Left renal pelvis (tissue), 4 donors: ENCODE measurements at places on chromosomes 16 and 17.

GRCh38 chr16:50081428-50082018 lies 15.8 kb downstream of the HEATR3 start:
- no peak for DNase-seq

DNA sequence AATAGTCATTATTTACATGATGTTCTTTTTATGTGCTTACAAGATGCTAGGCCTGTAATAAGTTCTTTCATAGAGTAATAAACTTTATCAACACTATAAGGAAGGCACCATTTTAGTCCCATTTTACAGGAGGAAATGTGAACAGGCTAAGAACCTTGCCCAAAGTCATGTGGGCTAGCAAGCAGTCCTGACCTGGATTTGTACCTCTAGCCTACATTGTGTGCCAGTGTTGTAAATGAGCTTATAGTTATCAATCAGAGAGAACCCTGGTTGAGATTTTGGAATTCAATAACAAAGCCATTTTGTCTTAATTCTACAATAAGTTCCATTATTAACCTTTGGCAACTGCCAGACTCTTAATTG lies 6.7 kb upstream of the TBKBP1 start:
- no peak for DNase-seq

GRCh38 chr17:2253768-2254406 lies 49.7 kb downstream of the SMG6 start:
- DNase-seq: no peak

GRCh38 chr16:56547120-56547948 lies 17.5 kb upstream of the MT4 start:
- no peak for DNase-seq

DNA sequence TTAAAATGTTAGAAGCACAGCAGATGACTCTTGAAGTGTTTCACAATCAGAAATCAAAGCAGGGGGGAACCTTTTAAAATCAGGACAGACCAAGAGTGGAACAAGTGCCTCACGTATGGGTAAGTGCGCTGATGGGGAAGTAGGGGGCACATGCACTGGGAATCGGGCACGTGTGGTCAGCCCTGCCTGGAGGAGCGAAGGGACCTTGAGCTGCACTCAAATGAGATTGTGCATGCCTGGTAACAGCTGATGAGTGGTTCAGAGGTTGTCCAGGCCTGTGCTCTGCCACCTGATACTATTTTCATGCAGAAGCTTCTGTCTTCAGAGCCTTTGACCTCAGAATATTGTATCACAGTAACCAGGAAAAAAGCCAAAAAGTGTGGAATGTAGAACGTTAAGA lies 13.7 kb upstream of the XYLT2 start:
- DNase-seq: no peak

- no peak for DNase-seq
These were observed 1.2 kb upstream of the FLYWCH1 start for GRCh38 chr16:2910441-2910969.

- DNase-seq: no peak
These were observed 27.9 kb downstream of the VAT1L start for GRCh38 chr16:77816293-77816692.

- no peak for DNase-seq
These were observed 25.9 kb downstream of the GRIN2C start for GRCh38 chr17:74833501-74834377.

DNA sequence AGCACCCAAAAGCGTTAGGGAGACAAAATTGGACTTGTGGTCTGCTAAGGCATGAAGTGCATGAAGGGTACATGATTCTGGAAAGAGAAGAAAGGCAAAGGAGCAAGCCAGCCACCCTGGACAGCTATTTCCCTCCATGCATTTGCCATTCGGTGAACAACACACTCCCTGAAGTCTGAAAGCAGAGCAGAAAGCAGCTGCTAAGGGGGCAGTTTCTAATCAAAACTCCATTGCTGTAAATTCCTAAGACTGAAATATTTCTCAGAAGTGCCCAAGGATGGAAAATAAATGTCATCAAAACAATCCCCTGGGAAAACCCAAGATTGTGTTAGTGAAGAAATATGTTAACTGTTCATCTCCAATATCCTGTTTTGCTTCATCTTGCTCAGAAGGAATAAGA lies 44.3 kb downstream of the PMP22 start:
- DNase-seq: no peak

DNA sequence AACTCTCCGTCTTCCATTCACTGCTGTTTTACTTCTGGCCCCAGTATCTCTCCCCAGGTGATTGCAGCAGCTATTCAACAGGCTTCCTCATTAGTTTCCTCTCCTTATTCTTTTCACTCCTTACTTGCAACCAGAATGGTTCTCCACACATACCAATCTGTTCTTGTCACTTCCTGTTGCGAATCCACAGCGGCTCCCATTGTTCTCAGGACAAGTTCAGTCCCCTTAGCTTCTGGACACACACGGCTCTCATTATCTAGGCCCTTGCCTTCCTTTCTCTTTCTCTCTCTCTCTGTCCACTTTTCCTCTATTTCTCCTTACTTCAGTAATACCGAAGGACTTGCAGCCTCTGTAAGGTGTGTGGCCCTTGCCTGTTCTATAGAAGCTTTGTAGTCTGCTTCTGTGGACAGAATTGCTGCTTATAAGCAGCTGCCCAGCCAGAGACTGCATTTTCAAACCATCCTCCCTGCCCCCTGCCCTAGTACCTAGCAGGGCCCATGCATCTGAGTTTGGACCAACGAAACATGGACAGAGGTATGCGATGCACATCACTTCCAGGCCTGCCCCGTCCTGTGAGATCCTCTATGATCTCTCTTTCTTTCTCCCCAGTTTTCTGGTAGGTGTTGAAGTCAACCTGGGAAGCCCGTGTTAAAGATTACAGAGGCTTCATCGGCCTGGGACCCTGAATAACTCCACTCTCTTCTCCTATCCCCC lies 45.7 kb downstream of the VAT1L start:
- no peak for DNase-seq

GRCh38 chr16:11752856-11753255 lies 10.2 kb upstream of the TXNDC11 start:
- no peak for DNase-seq

DNA sequence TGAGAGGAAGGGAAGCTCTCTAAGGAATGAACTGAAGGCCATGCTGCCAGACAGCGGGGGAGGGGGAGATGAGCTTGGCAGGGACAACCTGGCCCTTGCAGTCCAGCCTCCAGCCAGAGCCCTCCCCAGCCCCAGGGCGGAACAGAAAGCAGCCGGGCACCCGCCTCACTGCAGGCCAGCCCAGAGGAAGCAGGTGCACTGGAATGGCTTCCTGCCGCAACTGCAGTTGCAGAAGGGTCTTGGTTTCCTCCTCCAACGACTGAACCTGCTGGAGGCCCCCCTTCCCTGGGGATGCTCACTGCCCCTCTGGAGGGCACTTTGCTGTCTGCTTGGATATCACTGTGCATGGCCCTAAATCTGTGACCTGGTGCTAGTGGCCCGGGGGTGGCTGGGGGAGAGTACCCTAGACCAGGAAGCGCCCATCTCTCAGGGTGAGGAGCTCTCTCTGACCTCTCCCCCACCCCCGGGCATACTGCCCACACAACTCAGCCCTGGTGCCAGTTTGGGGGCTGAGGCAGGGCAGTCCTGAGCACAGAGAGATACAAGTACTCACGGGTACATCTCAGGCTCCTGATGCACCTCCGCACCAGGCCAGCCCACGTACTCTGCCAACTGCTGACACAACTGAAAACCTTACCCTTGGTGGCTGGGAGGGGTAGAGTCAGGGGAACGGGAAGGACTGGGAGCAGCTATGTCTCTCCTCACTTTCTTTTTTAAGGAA lies 41.1 kb downstream of the MYO18A start:
- no peak for DNase-seq

DNA sequence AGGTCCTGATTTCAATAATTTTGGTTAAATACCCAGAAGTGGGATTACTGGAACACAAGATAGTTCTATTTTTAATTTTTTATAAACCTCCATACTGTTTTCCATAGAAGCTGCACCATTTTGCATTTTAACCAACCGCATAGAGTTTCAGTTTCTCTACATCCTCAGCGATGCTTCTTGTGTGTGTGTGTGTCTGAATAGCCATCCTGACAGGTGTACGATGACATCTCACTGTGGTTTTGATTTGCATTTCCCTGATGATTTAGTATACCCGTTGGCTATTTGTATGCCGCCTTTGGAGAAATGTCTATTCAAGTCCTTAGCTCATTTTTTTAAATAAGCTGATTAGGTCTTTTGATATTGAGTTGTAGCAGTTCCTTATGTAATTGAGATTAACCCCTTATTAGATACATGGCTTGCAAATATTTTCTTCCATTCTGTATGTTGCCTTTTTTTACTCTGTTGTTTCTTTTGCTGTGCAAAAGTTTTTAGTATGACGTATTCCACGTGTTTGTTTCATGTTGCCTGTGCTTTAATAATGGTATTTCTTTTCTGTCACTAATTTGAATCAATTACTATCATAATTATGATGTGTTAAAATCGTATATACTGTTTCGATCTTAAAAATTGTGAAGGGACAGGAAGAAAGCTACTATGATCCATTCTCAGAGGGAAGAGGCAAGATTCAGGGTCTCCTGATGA lies 227.2 kb upstream of the MON1B start:
- no peak for DNase-seq

DNA sequence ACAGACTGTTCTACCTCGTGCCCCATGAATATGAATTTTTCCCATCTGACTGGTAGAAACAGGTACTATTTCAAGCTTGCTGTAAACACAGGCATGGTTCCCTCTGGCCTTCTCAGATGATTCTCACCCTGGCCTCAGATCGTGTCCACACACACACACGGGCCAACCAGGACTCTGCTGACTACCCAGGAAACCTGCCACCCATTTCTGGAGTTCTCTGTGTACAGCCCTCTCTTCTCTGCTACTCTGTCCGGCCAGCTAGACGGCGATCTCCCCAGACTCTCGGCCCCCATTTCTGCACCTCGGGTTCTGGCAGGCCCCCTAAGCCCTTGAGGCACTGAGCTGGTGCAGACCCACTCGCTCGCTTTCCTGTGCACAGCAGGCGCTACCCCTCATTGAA lies 31.2 kb downstream of the RPA1 start:
- DNase-seq: no peak

DNA sequence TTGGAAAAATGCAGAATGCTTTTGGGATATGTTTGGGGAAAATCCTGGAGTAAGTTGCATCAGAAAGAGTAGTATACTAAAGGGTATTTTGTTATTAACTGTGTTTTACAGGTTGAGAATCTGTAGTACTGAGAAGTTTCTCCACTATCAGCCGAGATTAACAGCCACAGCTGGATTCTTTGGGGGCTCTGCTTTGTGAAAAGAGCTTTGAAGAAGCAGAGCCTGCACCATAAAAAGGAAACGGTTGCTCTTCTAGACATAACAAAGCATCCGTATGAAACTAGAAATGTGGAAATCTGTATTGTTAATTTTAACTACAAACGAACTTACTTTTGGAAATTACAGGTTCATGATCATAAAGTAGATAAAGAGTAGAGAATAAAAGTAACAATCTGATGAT lies 5.3 kb downstream of the NLK start:
- no peak for DNase-seq

DNA sequence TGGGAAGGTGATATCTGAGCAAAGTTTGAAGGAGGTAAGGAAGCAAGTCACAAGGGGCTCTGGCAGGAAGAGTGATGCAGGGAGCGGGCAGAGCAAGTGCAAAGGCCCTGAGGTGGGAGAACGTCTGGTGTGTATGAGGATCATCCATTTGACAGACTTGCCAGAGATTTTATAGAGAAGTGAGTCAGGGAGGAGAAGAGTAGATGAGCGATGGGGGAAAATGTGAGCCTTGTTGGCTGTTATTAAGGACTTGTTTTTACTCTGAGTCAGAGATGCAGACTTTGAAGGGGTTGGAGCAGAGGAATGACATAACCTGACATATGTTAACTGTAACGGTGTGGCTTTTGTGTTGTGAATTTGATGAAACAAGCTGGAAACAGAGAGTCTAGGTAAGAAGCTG lies 3.5 kb upstream of the CLEC10A start:
- no peak for DNase-seq

DNA sequence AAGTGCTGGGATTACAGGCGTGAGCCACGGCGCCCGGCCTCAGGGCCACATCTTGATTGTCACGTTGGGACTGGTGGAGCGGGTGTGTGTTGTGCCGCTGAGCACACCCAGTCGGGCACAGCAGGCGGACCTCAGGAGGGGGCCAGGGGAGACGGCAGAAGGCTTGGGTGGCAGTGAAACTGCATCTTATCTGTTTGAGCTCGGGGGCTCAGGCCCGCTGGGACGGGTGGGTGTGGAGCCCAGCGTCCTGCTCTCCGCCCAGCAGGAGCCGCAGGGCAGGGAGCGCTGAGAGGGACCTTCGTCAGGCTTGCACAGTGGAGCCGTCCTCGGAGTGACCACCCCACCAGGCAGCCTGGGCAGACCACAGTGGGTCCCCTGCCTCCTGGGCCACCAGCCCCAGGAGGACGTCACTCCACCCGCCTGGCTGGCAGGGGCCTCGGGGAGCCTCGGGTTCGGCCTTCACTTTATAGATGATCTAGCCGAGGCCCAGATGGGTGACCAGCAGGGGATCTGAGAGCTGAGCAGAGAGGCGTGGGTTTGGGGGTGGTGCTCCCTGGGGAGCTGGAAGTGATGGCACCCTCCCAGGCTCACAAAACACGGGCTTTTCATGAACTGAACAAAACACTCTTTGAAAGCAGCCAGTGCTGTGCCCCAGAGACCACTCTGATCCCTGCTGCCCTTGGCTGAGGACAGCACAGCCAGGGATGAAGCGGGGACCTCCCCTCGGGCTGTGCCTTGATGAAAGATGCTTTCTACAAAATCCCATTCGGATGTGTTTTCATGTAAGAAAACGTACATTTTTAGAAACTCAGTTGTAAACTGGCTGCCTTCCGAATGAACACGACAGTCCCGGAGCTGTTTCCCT lies 181.1 kb downstream of the SEC14L1 start:
- no peak for DNase-seq
